ENCODE measurements at places on chromosomes 3 and 15.

DNA sequence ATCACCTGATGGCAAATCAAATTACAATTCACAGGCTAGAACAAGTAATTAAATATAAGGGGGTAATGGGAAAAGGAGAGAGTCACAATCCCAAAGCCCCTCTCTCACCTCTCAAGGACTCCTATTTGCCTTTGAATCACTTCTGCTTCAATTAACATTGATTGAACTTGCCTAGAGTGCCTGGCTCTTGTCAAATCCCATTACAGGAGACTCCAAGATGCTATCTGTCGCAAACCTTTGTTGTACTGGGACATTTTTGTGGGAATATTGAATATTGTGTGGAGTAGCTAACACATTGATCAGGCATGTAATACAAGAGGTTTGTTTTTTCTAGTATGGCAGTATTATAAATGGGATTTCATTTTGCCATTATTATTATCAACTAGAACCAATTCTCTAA, 412.8 kb upstream of the AZI2 start:
- DNase-seq: no peak

GRCh38 chr15:39139431-39140059, 441.3 kb upstream of the THBS1 start:
- no peak for DNase-seq

DNA sequence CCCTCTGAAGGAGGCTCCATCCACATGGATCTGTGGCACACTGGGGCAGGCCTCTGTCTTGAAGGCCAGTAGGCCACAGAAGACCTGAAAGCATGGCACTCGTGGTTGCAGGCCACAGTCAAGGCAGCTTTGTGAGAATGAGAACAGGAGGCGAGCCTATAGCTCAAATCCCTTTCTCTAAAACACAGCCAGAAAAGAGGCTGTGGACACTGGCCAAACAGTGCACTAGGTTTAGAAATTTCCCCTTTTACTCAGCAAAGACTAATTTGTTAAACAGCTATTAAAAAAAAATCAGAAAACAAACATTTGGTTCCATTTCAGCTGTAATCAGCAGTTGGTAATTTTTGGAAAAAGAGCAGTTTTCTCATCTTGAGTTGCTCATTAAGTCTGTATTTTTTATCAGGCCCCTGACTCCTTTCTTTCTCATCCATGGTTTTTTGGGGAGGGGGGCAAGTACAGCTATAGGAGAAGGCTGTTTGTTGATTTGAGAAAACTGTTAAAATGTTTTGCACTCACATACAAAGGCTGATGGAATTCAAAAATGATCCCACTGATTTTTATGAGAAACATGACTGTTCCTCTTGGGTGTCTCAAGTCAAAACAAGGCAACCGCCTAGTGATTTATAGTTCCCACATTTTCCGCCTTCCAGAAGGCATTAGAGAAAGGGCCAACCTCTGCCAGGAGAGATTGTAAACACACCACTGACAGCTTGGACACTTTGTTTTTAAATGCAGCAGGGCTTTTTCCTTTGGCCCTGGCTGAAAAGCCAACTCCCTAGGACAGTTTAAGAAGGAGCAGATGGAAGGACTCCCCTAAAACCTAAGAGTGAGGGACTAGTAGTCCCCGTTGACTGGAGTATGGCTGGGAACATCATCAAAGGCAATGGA, 28.1 kb downstream of the PARP16 start:
- DNase-seq: no peak

DNA sequence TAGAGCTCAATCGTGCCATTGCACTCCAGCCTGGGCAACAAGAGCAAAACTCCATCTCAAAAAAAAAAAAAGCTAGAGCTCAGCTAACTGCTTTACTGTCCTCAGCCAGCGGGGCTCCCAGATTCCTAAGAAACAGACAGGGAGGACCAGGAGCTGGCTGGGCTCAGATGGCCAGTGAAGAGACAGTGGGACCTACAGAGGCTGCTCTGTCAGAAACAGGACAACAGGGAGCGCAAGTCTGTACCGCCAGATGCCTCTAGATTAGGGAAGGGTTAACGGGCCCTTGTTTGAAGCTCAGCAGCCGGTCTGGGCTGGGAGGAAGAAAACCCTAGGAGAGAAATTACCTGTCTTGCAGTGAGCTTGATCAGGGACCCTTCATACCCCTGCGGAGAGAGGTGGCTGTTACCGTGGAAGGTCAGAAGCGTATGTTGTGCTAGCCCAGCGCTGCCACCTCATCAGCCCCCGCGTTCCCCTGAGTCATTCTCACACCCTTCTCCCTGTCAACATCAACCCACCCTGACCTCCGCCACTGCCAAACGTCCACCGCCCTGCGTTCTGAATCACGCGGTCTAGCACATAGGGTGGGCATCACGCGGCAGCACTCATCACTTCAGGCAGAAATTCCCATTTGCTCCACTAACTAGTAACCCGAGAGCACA, 25.3 kb downstream of the RBPMS2 start:
- DNase-seq: no peak

DNA sequence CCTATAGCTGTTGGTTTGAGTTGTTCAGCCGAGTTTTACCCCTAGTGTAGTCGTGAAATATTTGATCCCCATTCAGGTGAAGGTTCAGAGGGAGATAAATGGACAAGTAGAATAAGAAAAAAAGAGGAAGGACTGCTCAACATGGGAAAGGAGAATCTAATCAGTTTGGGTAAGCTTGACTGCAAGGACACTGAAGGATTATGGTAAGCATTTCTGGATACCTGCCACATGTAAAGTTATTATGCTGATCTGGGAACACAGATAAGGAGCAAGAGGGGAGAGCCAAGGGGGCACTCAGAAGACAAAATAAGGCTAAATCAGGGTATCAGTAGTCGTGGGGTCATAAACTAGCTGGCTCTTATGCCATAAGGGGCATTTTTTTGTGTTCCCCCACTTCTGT, 49.9 kb downstream of the TFG start:
- no peak for DNase-seq

GRCh38 chr3:139455206-139455605, 21.1 kb downstream of the RBP2 start:
- no peak for DNase-seq

DNA sequence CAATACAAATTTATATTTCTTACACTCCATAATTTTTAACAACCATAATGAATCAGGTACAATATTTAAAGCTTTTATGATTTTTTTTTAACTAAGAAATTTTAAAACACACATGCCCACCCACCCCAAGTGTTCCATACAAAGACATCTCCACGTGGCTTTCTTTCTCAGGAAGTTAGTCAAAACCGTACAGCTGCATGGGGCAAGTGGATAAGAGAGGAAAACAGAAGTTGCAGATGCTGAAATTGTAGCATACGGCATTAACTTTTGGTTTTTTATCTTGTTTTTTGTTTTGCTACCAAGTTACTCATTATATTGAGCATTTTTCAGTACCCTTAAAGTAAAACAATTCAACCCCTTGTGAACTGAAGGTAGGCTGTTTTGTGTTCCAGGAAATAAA, 14.8 kb downstream of the GNB4 start:
- no peak for DNase-seq

- no peak for DNase-seq
Measured at GRCh38 chr3:63240381-63240902, 37.7 kb upstream of the SYNPR start.

- DNase-seq: no peak
Measured at GRCh38 chr15:75594276-75594675, 15.2 kb upstream of the PTPN9 start.

GRCh38 chr3:108806316-108806715, 16.3 kb upstream of the TRAT1 start:
- DNase-seq: no peak

DNA sequence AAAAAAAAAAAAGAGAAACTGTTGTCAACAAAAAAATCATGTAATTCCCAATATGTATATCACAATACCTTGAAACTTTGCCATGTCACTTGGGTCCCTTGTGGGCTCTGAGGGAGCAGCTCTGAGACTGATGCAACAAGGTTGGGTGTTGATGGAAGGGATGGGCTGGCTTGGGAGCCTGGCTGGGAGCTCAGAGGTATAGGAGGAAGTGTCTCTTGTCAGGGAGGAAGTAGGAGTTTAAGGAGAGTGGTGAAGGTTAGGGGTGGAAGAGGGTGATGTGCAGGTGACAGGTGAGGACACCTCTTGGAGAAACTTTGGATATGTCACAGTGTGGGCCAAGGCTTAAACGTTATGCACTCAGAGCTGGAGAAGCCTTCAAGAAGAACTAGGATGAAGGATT, 2.0 kb upstream of the TM6SF1 start:
- DNase-seq: no peak

- no peak for DNase-seq
Measured at GRCh38 chr3:6120786-6121185, 740.1 kb upstream of the GRM7 start.

GRCh38 chr15:87829332-87830050, 427.0 kb downstream of the NTRK3 start:
- DNase-seq: no peak

- no peak for DNase-seq
Measured at GRCh38 chr3:13557417-13557816, 8.5 kb downstream of the FBLN2 start.

GRCh38 chr3:34150992-34151391, 352.6 kb downstream of the PDCD6IP start:
- DNase-seq: no peak

- no peak for DNase-seq
Measured at GRCh38 chr15:36961956-36962355, 138.4 kb downstream of the MEIS2 start.

- DNase-seq: no peak
Measured at GRCh38 chr3:180910823-180911222, 1.6 kb upstream of the FXR1 start.
